ENCODE measurements at places on chromosomes 4 and X.

GRCh38 chrX:39762266-39762841 lies 335.4 kb downstream of the BCOR start:
- DNase-seq: no peak

DNA sequence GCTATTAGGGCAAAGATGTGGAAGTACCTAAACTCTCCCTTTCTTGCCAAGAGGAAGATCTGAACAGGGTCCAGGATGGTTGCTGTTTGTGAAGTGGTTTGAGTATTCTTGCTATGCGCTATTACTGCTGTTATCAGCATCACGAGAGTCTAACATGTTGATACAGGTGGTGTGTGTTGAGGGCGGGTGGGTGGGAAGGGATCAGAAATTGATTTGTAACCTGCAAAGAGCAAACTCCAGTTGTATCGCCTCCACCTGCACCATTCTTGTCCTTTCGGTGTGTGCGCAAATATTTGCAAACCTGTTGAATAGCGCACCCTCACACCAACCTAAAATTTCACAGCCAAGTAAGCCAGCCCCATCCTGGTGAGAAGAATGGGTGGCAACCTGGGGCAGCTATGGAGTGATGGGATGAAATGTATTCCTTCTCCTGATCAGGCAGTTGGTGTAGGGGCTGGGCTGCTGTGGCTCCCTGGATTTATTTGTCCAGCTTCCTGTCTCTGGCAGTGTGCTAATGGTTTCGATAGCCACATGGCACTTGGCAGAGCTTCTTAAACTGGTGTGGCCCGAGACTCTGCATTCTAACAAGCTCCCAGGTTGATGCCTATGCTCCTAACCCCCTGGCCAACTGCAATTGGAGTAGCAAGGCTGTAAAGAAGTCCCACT lies 102.6 kb upstream of the SCML1 start:
- DNase-seq: peak; percentile 10

- DNase-seq: no peak
Measured at GRCh38 chrX:109704563-109704962, 28.5 kb downstream of the ACSL4 start.

DNA sequence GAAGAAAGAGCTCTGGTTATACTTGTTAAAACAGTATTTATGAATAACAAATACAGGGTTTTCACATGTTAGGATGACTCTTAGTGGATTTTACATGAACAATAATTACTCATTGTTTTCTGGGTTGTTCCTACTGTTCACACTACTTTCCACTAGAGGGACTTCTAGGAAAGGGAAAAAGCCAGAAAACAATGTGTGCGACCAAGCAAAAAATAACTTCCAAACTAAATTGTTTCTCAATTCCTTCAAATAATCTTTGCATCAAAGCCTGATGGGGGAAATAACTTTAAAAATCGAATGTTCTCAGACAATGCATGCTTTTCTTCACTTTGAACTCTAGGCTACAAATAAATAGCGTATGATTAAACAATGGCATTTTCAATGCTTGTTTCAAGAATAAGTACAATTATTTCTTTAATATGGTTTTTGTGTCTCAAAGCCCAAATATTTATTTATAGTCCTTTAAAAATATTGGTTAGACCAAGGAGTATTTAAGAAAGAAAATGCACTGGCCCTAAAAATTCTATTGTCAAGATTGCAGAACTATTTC lies 72.1 kb upstream of the ETNPPL start:
- no peak for DNase-seq

DNA sequence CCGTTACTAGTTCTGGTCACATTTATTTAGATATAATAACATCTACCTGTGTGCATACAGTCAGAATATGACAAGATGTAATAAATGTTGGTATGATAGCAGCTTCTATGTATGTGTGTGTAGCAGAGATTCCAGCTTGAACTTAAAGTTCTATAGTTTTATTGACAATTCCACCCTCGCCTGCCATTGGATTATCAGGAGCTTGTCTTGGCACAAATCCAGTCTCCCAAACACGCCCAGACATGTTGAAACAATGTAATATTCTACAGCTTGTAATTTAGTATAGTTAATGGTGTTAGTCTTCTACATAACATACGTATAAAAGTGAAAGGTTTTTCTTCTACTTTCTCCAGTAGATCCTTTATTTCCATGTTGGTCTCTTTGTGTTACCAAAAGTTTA lies 44.4 kb downstream of the BBS12 start:
- DNase-seq: no peak

DNA sequence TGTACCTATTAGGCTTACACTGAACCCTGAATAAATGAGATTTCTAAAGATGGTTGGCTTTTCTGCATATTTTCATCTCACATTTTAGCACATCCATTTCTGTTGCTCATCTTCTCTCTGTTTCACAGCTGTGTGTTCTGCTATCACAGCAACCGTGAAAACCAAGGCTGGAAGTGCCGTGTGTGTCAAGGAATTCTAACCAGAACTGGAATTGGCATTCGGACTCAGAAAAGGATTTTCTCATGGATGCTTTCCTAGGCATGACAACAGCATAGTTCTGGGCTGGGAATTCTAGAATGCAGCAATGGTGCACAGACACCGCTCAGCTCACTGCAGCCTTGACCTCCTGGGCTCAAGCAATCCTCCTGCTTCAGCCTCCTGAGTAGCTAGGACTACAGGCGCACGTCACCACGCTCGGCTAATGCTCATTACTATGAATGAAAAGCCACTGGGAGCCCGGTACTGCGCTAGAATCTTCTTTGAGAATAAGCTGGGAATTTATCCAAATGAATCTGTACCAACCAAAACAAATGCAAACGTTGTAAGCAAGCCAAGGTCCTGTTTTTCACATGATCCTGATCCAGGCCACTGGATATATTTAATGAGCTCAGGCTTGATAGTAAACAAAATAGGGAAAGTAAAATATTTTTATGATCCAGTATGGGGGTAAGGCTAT lies 105.2 kb downstream of the RBM47 start:
- no peak for DNase-seq

DNA sequence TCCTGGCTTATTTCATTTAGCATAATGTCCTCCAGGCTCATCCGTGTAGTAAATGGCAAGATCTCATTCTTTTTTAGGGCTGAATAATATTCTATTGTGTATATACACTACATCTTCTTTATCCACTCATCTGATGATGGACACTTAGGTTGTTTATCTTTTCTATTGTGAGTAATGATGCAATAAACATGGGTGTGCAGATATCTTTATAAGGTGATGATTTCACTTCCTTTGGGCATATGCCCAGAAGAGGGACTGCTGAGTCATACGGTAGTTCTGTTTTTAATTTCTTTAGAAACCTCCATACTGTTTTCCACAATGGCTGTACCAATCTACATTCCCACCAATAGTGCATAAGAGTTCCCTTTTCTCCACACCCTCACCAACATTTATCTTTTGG lies 317.6 kb upstream of the CNKSR2 start:
- no peak for DNase-seq

- DNase-seq: no peak
Measured at GRCh38 chr4:2537011-2537830, 774 bp downstream of the FAM193A start.

Data from NCI-H1417 treated with DMSO at 0.1 percent for 48 hours (cell line).